Stimulated activated CD4-positive, alpha-beta T cell treated with anti-CD3 and anti-CD28 coated beads, Interleukin-15, amount 100 ng/mL, for 24 hours (primary cell): ENCODE measurements at places on chromosomes 4 and X.

- DNase-seq = no peak
These were observed 118.6 kb downstream of the COL4A5 start for GRCh38 chrX:108558217-108558616.

- DNase-seq = no peak
These were observed 887 bp upstream of the IL1RAPL2 start for GRCh38 chrX:104564921-104565703.

GRCh38 chr4:2354760-2355159, 63.7 kb downstream of the ZFYVE28 start:
- DNase-seq = no peak

- no peak for DNase-seq
These were observed 13.9 kb downstream of the NIPAL1 start for GRCh38 chr4:48030470-48030869.

GRCh38 chrX:1558761-1559468, 21.9 kb upstream of the P2RY8 start:
- no peak for DNase-seq

DNA sequence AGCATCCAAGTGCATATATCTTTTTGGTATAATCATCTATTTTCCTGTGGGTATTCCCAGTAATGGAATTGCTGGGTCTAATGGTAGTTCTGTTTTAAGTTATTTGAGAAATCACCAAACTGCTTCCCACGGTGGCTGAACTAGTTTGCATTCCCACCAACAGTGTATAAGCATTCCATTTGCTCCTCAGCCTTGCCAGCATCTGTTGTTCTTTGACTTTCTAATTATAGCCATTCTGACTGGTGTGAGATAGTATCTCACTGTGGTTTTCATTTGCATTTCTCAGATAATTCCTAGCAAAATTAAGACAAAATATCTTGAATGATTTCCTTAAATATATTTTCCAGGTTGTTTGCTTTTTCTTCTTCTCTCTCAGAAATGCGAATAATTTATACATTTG, 341.1 kb downstream of the GBA3 start:
- no peak for DNase-seq

DNA sequence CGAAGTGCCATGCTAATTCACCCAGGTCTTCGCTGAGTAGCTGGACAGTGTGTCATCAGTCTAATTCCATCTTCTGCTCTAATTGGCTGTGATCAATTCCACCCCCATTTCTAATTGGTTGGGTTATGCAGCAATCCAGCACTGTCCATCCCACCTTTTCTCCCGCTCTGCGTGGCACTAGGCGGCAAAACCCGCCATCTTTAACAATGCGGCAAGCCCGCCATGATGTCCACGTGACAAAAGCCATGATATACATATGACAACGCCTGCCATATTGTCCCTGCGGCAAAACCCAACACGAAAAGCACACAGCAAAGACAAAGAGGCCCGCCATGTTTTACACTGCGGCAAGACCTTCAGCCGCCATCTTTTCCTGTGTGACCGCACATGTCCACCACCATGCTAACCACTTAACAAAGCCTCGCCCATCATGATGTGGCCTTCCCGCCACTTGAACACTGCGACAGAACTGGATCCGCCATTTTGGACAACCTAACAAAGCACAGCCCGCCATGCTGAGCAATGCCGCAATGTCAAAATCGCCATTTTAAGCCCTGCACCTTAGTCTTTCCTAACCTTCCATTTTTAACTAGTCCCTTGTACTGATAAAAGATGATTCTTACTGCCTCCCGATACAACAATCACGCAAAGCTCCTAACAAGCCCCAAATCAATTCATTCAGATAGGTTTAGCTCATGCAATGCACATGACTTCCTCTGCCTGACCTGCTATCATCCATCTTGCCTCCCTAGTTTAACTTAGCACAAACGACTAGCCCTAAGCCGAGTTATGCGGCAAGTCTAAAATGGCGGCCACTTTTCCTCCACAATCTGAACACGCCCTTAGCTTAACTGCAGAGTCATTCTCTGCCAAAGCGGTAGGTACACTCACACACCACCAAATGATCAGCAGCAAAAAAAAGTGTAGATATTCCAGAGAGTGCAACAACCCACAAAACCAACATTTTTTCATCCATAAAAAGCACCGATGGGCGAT, 288.3 kb downstream of the CHIC1 start:
- no peak for DNase-seq

GRCh38 chrX:10769195-10769594, 148.8 kb upstream of the MID1 start:
- DNase-seq = no peak

DNA sequence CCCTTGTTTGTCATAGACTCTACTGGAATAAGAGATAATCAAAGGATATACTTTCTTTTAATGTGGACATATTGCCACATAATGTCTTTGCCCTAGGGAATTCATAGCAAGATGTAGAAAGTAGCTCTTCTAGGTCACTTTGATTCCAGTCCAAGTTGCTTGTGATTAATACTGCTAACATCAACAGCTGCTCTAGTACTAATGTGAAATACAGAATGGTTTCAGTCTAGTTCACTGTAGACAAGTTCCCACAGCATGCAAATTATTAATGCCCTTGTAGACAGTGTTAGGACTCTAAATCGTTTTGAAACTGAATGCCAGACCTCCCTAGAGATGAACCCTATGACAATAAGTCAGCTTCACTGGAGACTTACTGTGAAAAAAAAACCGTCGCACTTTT, 494.6 kb upstream of the ATOH1 start:
- no peak for DNase-seq

DNA sequence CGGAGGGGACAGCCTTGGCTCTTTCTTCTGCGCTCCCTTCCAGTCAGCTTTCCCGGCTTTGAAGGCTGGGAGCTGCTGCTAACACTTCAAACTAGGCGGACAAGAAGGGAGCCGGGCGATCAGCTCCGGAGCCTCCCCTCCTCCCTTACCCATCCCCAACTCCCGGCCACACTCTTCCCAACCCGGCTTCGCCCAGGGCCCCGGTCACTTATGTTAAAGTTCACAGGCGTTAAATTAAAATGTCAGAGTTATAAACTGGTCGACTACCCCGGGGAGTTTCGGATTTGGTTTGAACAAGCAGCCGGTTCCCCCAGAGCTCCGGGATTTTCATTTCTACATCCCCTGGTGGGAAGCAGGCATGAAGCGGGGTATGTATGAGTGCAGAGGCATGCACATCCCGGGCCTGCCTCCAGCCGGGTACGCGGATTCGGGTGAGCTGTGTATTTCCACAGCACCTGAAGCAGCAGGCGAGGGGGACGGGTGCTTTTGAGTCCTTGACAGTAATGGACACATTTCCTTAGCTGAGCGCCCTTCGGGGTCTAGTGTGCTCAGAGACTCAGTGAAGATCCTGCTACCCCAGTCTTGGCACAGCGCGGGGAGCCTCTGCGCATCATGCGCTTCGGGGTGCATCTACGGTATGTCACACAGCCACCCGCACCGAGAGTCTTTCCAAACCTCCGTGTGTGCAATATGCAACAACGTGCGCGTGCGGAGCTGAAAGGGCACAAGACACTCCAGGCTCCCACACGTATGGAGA, 880 bp downstream of the UNC5C start:
- DNase-seq = peak; percentile 11

DNA sequence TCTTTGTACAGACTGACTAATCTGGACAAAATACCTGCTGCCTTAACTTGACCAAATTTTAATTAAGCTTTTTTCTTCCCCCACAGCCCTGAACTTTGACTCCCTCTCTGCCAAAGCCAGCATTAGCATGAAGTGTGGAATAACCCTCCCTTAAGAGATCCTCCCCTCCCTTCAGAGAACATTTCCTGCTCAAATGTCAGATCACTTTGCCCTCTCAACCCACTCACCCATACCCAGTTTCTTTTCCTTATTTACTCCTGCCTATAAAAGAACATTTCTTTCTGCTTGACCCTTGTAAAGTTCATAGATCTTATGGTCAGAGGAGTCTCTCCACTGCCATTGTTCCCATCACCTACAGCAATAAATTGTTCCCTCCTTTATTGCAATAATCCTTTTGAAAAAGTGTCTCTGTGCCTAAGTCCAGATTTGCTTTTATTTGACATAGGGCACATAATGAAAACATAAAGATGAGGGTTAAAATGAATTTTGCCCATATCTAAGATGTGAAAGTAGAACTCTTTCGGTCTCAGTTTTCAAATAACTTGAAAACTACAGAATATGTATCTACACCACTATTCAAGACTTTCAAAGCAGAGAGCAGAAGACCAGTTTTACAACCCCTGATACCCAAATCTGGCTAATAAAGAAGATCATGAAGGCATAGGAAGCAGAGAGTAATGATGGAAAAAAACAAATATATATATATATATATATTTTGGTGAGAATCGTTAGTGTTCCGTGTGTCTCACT, 289.7 kb upstream of the ANXA10 start:
- no peak for DNase-seq

- DNase-seq = no peak
These were observed 31.8 kb upstream of the AGA start for GRCh38 chr4:177473991-177474390.

DNA sequence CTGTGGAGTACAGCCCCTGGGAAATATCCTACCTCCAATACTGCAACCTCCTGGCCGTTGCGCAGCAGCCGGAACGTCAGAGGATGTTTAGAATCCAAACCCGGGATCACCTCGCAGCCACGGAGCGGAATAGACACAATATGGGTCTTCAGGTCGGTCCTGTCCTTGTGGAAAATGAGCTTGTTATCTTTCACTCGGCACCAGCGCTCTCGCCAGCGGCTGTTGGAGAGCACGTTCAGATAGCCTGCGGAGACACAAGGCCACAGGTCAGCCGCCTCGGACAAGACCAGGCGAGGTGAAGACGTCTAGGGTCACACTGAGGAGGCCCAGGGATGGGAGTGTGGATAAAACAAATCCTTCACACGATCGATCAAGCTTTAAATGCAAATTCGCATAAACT, 139.3 kb downstream of the AFAP1 start:
- DNase-seq = no peak

GRCh38 chr4:11402192-11402591, 26.5 kb downstream of the HS3ST1 start:
- no peak for DNase-seq
